CD4-positive, alpha-beta memory T cell (primary cell): ENCODE measurements at places on chromosomes 13 and 19. TPM values are rescaled to one million over a fixed set of nuclear protein-coding genes. Genes with fewer than 3 reads are reported as not detected.

LAIR1 gene
- 23.1 TPM for polyA plus RNA-seq

YJEFN3 gene
- not detected for polyA plus RNA-seq

KLK11 gene
- polyA plus RNA-seq = not detected

WDR62 gene
- polyA plus RNA-seq = not detected

WDR87 gene
- polyA plus RNA-seq = not detected

C1QTNF9 gene
- not detected for polyA plus RNA-seq

ZNF527 gene
- polyA plus RNA-seq = 5.2 TPM

ATXN8OS gene
- polyA plus RNA-seq = not detected

FSTL3 gene
- 2.1 TPM for polyA plus RNA-seq

HS6ST3 gene
- not detected for polyA plus RNA-seq

ACP5 gene
- polyA plus RNA-seq = 23.8 TPM

ZNF614 gene
- 6.1 TPM for polyA plus RNA-seq

ZNF534 gene
- polyA plus RNA-seq = not detected

RAB3D gene
- 1.9 TPM for polyA plus RNA-seq

CYP2A7 gene
- polyA plus RNA-seq = not detected

KLK15 gene
- not detected for polyA plus RNA-seq

MISP gene
- polyA plus RNA-seq = not detected

SUPT5H gene
- 111 TPM for polyA plus RNA-seq

MYPOP gene
- polyA plus RNA-seq = 0.10 TPM

NLRP9 gene
- not detected for polyA plus RNA-seq

CCDC159 gene
- 16.8 TPM for polyA plus RNA-seq

PRSS57 gene
- not detected for polyA plus RNA-seq

PALM gene
- not detected for polyA plus RNA-seq

NLRP7 gene
- not detected for polyA plus RNA-seq

CEBPG gene
- 13.3 TPM for polyA plus RNA-seq
